Neural progenitor cell (in vitro differentiated cells): ENCODE measurements at places on chromosomes 3 and 15. TPM values are rescaled to one million over a fixed set of nuclear protein-coding genes. Genes with fewer than 3 reads are reported as not detected.

The ZNF620 gene
- total RNA-seq, result 23.6 and 26.9 TPM in 2 replicates

The DET1 gene
- 19.0 and 21.3 TPM in 2 replicates for total RNA-seq

DNA sequence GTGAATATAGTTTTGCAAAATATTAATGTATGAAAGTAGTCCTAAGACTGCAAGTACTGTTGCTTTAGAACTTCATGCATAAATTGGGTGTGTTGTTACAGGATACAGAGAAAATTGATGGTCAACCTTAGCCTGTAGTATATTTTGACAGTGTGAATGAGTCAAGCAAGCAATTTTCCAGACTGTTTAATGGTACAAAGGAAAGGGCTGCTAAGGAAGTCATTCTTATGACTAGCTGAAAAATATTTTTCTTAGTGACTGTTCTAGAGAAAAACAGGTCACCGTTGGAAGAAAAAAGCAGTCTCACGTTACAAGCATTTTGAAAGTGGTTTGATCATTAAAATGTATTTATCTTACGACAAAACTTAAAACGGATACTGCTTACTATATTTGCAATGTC is 49.2 kb downstream of the MBNL1 start:
- no peak for DNase-seq

DNA sequence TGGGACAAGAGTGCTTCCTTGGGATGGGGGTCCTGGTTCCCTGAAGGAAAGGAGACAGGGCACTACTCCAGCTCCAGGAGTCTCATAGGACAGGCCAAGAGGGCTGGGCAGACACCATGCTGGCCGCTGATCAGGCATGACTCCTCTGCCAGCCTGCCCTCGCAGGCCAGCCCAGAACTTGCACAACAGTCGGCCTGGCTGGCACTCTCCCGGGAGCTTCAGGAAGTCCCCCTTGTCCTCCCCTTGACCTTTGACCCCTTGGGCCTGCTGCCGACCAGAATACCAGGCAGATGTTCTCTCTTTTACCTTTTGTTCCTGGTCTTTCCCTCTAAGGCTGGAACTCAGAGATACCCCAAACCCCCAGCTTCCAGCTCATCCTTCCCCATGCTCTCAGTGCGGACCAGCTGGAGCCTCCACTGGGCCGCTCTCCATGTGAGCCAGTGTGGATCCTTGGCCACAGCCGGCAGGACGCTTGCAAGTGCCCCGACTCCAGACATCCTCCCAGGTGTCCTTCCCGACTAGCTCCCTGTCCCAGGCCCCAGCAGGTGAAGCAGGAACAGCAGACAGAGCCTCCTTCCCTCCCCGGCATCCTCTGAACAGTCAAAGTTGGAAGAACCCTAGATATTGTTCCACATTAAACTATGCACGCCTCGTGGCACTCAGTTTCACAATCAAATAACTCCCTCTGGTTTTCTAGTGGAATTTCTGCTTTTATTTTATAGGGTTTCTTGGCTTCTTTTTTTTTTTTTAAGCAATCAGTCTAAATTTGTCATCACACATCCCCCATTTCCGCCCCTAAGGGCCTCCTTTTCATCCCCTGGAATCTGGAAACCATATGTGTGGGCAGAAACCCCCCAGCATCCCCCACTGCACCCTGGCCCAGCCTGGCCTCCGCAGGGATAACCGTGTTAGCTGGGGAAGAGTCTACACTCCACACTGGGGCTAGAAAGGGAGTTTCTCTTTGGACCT is 15.7 kb downstream of the VPS18 start:
- peak; percentile 51 for DNase-seq

The IL16 gene
- total RNA-seq, result 0.09 TPM in 1 of 2 replicates, not detected in the other

The CD80 gene
- total RNA-seq, result 0.30 TPM in 1 of 2 replicates, not detected in the other

The CFAP100 gene
- total RNA-seq, result 0.12 TPM in 1 of 2 replicates, not detected in the other

- DNase-seq, result no peak
These were observed 33.8 kb downstream of the AMOTL2 start for GRCh38 chr3:134340362-134340981.

- DNase-seq, result no peak
These were observed 236.0 kb downstream of the CACNA2D3 start for GRCh38 chr3:54358316-54358715.

The CAPN3 gene
- 0.37 TPM in 1 of 2 replicates, not detected in the other for total RNA-seq

DNA sequence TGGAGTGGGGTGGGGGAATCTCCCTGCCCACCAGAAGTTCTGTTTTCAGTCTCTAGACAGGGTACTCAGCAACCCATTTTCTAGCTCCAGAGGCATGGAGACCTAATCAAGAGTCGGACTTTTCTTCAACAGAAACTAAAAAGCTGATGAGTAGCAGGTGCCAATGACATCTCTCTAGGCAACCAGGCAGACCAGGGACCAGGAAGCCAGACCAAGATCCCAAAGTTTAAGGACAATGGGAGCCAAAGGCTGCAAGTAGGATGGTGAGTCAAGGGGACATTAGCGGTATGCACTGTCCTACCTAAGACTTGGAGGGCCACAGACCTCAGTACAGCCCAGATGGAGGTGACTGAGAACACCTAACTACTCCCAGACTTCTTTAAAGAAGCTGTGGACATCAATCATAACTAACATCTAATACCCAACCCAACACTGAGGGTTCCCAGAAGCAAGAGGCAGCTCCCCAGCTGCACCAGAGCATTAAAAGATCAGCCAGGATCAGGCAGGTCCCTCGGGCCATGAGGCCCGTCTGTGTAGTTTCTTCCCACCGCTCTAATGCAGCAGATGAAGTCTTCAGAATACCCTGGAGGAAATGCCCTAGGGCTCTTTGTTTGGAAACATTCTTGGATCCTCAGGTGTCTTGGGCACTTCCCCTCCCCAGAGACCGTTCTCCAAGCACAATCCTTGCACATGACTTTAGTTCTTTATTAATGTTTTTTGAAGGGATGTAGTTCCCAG is 979 bp downstream of the CCDC71 start:
- DNase-seq, result no peak

The ZNF385D gene
- total RNA-seq, result 1.9 and 4.4 TPM in 2 replicates

DNA sequence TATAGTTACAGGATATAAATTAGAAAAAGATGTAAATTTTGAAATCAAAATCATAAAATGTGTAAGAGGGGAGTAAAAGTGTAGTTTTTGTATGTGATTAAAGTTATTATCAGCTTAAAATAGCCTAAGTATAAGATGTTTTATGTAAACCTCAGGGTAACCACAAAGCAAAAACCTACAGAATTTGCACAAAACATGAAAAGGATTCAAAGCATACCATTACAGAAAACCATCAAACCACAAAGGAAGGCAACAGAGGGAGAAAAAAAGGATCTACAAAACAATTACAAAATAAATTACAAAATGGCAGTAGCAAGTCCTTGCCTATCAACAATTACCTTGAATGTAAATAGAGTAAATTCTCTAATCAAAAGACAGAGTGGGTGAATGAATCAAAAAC is 36.7 kb upstream of the MYLK start:
- DNase-seq, result no peak
